Fibroblast of skin of scalp (primary cell): ENCODE measurements at places on chromosomes 5 and 9.
A peak's percentile ranks its signal among the peaks of the same experiment; 100 is the strongest.

DNA sequence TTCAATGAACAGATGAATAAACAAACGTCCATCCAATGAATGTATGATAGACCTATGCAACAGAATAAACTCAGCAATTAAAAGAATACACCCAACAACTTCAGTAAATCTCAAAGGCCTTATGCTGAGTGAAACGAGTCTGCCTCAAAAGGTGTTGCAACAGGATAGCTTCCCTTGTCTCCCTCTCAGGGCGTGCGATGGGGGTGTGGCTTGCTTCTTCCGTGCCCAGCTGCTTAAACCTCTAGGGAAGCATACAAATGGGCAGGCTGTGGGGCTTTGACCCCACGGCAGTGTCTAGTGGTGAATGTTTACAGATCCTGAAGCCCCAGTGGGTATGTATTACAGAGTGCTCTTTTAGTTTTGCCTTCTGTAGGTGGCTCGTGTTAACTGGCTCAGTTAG is 87.0 kb upstream of the CCL21 start:
- DNase-seq = no peak

GRCh38 chr9:84513979-84514378 is 155.6 kb upstream of the NTRK2 start:
- DNase-seq = no peak

- peak; percentile 98 for DNase-seq
These were observed 2.0 kb downstream of the PDLIM7 start for GRCh38 chr5:177495243-177496060.

GRCh38 chr9:135242049-135242396 is 154.6 kb downstream of the OLFM1 start:
- DNase-seq = no peak

DNA sequence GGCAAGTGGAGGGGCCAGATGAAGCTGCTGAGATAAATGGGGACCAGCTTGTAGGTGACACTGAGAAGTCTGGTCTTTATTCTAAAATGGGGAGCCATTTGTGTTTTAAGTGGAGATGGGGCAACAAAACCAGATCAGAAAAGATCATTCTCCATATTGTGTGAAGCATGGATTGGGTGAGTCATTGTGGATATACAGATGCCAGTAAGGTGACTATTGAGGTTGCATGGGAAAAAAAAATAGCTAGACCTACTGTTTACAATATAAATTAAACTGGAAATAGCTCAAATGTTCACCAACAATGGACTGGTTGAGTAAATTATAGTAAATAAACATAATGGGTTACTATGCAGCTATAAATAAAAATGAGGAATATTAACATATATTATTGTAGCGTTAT is 5.4 kb upstream of the MAP1B start:
- DNase-seq = no peak

DNA sequence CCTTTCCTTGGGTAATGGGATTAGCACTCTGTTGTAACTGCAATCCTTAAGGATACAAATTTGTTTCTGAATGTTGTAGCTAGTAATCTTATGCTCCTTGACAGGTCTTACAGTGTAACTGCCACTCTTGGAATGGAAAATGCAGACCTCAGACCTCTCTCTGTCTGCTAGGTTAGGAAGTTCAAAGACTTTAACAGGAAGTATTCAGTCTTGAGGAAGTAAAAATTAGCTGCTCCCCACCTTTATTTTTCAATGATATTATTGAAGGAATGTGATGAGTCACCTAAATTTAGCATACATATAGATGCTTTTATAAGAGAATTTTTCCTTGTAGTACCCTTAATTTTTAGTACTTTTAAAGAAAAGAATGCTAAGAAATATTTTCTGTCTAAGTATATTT is 71.5 kb downstream of the PAM start:
- DNase-seq = no peak

- no peak for DNase-seq
These were observed 17.5 kb downstream of the TMEM171 start for GRCh38 chr5:73137563-73138530.
